T-helper 2 cell (primary cell): ENCODE measurements at places on chromosomes 5 and 9.

- DNase-seq, result no peak
Observed at GRCh38 chr9:81234924-81235610, 454.3 kb downstream of the TLE1 start.

- no peak for DNase-seq
Observed at GRCh38 chr5:142495531-142495930, 170.7 kb upstream of the SPRY4 start.

DNA sequence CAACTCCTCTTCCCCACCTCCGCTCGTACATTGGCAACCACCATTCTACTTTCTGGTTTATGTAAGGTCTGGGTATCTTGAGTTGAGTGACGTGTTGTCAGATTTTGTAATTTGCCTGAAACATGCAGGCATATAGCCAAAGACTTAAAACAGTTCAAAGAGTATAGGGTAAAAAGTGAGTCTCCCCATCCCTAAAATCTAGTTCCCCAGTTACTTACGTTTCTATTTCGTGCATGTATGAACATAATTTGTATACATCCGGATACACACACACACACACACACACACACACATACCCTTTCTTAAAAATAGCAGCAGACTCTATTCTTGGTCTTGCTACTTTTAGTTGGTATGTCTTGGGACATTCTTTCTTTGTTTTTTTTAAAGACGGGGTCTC is 915 bp downstream of the HSDL2 start:
- no peak for DNase-seq

- DNase-seq, result no peak
Observed at GRCh38 chr9:38280251-38280800, 112.2 kb upstream of the ALDH1B1 start.

DNA sequence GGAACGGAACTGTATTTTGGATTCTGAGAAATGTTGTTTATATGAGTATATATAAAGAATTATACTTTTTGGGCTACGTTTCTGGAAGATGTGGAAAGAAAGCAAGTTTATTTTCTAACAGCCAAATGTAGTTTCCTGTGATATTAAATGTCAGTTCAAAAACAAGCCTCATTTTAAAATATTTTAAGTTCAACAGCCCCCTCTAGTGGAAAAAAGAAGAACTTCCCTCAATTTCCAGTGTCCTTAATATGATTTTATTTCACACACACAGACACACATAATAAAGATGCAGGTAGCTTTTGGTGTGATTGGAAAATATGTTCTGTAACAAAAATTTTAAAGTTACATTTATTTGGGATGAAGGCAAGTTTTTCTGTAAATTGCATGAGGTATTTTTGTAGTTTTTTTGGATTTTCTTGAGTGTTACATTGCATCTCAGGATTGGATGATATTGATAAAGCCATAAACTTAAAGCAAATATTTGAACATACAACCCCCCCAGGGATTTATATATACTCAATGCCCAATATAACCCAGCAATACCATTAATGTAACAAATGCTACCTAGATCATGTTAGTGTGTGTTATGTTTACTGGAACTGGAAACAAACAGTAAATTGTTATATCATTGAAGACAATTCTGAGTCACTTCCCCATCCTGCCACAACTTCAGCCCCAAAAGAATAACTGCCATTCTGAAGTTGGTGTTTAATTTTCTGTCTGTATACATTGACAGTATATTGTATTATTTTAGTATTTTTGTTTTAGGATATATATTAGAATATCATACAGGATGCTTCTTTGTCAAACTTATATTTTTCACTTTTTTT is 54.0 kb downstream of the CCDC171 start:
- no peak for DNase-seq

DNA sequence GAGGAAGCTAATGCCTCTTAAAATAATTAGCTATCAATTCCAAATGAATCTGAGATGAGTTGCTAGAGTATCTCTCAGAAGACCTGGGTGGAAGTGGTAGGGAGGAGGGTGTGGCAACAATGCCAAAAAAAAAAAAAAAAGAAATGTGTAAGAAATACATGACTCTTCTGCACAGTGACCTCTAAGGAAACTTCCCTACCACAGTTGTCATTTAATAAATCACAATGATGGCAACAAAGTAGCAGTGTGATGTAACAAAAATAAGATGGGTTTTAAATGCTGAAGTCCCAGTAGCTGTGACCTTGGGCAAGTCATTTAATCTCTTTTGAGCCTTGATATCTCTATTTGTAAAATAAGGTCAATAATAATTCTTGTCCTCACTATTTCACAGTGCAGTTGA is 7.2 kb downstream of the FOXD1 start:
- DNase-seq, result no peak

DNA sequence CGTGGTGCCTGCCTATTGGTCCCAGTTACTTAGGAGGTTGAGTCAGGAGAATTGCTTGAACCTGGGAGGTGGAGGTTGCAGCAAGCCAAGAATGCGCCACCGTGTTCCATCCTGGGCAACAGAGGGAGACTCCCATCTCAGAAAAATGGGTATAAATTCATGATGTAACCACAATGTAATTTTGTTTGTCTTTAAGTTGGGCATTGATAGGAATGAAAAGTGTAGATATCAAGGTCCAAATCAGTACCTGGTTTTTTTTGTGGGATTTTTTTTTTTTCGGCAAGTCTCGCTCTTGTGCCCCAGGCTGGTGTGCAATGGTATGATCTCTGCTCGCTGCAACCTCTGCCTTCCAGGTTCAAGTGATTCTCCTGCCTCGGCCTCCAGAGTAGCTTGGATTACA is 7.4 kb downstream of the NPM1 start:
- DNase-seq, result no peak

- DNase-seq, result no peak
Observed at GRCh38 chr5:157283434-157283833, 17.5 kb downstream of the CYFIP2 start.

GRCh38 chr9:5988265-5988664 is 27.2 kb downstream of the RANBP6 start:
- no peak for DNase-seq

DNA sequence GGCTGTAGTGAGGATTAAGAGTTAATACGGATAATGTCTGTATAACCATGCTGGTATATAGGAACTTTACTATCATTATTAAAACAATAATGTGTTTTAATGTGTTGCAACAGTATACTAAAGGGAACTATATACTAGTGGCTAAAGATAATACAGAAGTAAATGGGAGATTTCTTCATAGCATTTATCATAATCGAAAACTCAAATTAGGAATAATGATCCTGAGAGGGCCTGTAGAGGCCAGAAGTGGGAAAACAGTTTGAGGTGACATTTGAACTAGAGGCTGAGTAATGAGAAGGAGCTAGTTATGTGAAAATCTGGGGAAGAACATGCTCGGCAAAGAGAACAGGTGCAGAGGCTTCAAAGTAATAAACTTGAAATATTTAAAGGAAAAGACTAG is 2.9 kb downstream of the TCERG1 start:
- DNase-seq, result no peak
